ENCODE measurements at places on chromosomes 3 and 15. TPM values are rescaled to one million over a fixed set of nuclear protein-coding genes. Genes with fewer than 3 reads are reported as not detected.

The GOLGA6L7 gene
- not detected for polyA plus RNA-seq

DNA sequence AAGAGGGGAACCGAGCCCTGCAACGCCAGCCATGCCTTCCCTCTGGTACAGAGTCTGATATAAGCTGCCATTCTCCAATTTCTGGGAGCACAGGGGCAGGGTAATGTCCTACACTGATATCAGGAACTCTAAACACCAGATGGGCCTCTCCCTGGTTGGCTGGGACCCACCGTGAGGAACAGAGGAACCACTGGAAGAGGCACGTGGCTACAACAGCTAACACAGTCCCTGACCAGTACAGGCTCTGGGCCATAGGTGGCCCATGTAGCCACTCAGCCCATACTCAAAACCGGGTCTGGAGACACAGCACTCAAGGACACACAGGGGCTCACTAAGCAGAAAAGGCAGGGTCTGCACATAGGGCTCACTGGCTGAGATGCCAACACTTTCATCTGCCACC lies 13.9 kb downstream of the NUP210 start:
- no peak for DNase-seq
- H3K27me3 ChIP-seq, result no peaks in the 10 kb centered on the region
- no peaks in the 10 kb centered on the region for H3K4me1 ChIP-seq
- H3K4me3 ChIP-seq, result no peak overlapping the region
- H3K36me3 ChIP-seq, result no peaks in the 10 kb centered on the region

DNA sequence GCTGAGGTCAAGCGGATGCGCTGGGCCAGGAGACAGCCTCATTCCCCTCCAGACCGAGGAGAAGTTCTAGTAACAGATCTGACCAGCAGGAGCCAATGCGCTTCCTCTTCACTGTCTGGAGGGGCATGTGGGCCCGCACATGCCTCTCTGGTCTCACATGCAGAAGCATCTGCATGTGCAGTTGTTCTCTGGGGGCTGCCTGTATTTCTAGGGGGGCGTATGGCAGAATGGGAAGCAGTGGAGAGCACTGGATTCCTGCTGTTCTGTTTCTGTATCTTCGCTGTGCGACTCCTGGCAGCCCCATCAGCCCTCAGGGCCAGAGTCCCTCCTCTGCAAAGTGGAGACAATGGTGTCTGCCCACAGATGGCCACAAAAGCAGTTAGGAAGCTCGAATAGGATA lies 170.4 kb upstream of the IQSEC1 start:
- peaks cover 2% of the 10 kb centered on the region for H3K27me3 ChIP-seq
- H3K36me3 ChIP-seq, result no peaks in the 10 kb centered on the region

DNA sequence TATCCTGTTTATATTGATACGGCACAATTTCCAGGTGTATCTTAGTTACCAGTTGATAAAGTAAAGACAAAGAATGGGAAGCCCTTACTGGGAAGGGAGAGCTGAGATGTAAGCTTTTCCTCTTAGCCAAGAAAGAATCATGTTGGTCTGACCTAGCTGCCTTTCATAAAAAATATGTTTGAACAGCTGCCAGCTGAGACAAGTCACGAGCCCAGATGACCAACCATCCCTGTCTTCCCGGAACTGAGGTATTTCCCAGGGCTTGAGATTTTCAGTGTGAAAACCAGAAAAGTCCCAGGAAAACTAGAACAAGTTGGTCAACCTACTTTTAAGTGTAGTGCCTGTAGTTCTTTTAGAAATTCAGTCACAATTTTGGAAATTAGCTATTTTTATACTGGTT lies 3.6 kb upstream of the MYH15 start:
- no peak for DNase-seq
- no peaks in the 10 kb centered on the region for H3K36me3 ChIP-seq
- no peaks in the 10 kb centered on the region for H3K4me1 ChIP-seq
- no peak overlapping the region for H3K27ac ChIP-seq

DNA sequence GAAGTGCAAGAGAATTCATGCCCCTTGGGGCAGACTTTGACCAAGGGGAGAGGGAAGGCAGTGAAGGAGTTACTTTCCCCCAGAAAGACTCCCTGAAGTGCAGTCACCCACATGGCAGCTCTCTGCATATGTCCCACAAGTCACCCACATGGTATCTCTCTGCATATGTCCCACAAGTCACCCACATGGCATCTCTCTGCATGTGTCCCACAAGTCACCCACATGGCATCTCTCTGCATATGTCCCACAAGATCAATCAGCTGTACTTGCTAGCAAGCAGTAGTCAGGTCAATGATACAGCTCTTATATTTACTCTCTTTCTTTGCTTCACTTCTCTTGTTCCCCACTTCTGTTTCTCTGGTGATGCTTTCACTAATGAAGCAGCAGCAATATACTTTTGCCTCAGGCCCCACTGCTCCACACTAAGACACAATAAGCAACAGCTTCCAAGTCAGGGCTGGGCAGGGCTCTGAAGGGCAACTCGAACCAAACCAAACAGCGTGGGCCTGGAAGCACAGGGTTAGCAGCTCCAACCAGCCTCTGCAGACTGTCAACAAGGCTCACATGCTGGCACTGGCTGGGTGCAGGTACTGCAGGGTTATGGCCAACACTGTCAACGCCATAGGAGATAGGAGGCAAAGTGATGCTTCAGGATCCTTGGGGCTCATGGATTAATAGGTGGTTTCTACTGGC lies 46.7 kb downstream of the THBS1 start:
- peak overlapping the region; percentile 47 for H3K27ac ChIP-seq
- no peaks in the 10 kb centered on the region for H3K27me3 ChIP-seq
- H3K4me3 ChIP-seq, result no peak overlapping the region
- H3K4me1 ChIP-seq, result peaks cover 19% of the 10 kb centered on the region
- DNase-seq, result no peak

DNA sequence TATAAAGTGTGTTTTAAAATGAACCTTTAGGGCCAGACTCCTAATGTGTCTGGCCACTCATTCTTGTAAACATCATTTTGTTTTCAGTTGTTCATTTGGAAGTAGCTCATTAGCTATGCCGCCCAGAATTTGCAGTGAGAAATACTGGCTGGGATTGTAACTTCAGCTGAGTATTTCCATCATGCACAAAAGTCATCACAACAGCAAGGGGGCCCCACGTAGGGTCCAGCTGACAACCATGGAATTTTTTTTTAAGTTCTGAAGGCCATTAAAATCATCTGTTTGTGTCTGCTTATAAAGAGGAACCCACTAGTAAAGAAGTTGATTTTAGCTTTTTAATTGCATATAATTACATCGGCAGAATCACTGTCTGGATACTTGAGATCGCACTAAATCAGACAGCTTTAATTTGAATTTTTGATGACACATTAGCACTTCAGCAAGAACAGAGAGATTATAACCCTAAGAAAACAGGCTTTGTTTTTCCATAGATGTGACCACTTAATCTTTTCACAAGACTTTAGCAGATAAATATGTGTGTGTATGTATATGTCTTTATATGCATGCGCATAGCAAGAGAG lies 46.3 kb upstream of the SKOR1 start:
- H3K4me3 ChIP-seq, result no peak overlapping the region
- no peaks in the 10 kb centered on the region for H3K4me1 ChIP-seq
- H3K36me3 ChIP-seq, result peaks cover 7% of the 10 kb centered on the region
- no peak overlapping the region for H3K27ac ChIP-seq

DNA sequence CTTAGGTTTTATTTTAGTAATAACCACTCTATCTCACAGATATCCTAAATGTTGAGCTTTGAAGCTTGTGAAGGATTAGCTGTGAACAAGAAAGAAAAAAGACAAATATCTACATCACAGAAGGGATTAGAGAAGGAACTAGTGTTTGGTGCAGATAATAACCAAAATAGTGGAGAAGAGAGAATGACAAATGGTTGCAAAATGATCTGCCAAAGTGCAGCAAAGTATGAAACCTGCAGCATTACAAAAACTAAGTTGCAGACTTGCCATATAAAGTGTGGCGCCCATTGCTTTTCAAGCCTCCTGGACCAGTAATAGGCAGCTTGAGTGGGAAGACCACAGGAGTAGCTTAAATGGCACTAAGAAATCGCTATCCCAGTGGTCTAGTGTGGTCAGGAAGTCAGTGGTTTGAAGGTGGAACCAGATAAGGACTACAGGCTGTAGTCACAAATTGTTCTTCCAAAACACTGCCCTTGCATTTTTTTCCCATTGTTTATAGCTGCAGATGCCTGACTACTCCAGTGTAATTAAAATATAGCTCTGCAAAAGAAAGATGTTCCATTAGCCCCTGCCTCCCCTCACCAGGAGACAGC lies 20.7 kb downstream of the TPM1 start:
- no peak for DNase-seq
- H3K36me3 ChIP-seq, result peaks cover 20% of the 10 kb centered on the region
- peaks cover 22% of the 10 kb centered on the region for H3K4me1 ChIP-seq
- H3K4me3 ChIP-seq, result no peak overlapping the region
- no peaks in the 10 kb centered on the region for H3K27me3 ChIP-seq

GRCh38 chr15:48190932-48191573 lies 412 bp upstream of the CTXN2 start:
- H3K4me1 ChIP-seq, result no peaks in the 10 kb centered on the region
- H3K27me3 ChIP-seq, result no peaks in the 10 kb centered on the region
- no peak overlapping the region for H3K27ac ChIP-seq
- H3K36me3 ChIP-seq, result no peaks in the 10 kb centered on the region
- DNase-seq, result peak; percentile 67

DNA sequence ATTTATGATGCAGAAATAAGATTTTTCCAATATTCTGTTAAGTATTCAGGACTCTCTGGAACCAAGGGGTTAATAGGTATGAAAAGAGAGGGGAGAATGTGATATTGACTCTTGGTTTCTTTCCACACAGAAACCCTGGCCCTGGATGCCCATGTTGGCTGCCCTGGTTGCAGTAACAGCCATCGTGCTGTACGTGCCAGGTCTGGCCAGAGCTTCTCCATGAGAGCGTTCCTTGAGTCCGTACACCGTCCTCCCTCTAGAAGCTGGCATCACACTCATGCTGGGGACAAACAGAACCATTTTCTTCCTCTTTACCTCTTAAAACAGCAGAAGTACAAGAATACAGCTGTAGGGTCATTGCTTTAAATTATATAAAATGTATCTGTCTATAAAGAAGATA lies 81.1 kb upstream of the FLNB start:
- H3K4me3 ChIP-seq, result no peak overlapping the region
- peaks cover 3% of the 10 kb centered on the region for H3K4me1 ChIP-seq
- no peaks in the 10 kb centered on the region for H3K27me3 ChIP-seq

- DNase-seq, result no peak
- H3K4me1 ChIP-seq, result no peaks in the 10 kb centered on the region
- no peaks in the 10 kb centered on the region for H3K27me3 ChIP-seq
- H3K36me3 ChIP-seq, result no peaks in the 10 kb centered on the region
- H3K4me3 ChIP-seq, result no peak overlapping the region
Observed at GRCh38 chr15:65363306-65363705, 14.5 kb downstream of the IGDCC3 start.

DNA sequence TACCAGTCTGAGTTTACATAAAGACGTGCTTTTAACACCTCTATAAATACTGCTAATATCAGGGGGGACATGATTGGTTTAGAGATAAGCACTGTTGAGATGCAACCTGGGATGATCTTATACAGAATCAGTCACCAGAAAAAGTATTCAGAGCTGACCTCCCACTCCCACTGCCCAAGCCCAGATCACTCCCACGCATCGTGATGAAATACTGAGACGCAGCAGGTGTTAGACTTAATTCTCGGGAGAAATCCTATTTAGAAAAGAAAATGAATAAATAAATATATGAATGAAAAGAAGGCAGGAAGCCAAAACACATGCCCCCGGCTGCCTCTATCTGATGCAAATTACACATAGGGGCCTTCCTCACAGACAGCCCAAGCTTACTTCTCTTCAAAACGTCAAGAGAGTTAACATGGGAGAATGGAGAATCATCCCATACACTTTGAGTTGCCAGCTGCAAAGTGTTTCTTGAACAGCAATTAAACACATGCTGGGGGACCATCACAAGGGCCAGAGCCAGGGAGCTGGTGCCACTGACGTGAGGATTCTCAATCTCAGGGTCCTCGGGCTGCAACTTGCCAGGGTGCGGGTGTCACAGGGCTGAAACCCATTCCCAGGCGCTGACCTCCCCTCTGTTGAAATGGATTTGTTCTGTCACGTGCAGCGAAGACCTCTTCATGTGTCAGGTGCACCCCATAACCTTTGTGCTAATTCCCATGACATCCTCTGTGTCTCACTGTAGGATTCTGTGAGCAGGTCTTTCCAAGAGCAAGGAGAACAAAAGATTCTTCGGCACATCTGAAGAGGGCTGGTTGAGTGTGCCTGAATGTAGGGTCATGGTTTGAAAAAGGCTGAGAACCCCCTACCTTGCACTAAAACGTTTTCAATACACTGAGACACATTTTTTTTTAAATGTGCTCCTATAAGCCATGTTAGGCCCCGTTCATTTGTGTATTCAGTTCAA lies 764.2 kb upstream of the ARRDC4 start:
- no peak overlapping the region for H3K4me3 ChIP-seq
- H3K36me3 ChIP-seq, result no peaks in the 10 kb centered on the region
- H3K27ac ChIP-seq, result no peak overlapping the region
- DNase-seq, result no peak

GRCh38 chr15:83546512-83546888 lies 99.4 kb downstream of the SH3GL3 start:
- H3K36me3 ChIP-seq, result no peaks in the 10 kb centered on the region
- H3K27ac ChIP-seq, result no peak overlapping the region
- no peak for DNase-seq
- no peaks in the 10 kb centered on the region for H3K27me3 ChIP-seq
- no peaks in the 10 kb centered on the region for H3K4me1 ChIP-seq
- H3K4me3 ChIP-seq, result no peak overlapping the region

- no peaks in the 10 kb centered on the region for H3K27me3 ChIP-seq
- DNase-seq, result peak; percentile 87
- peak overlapping the region; percentile 59 for H3K4me3 ChIP-seq
- peak overlapping the region; percentile 95 for H3K27ac ChIP-seq
Observed at GRCh38 chr3:42071904-42072812, 19.0 kb upstream of the TRAK1 start.

DNA sequence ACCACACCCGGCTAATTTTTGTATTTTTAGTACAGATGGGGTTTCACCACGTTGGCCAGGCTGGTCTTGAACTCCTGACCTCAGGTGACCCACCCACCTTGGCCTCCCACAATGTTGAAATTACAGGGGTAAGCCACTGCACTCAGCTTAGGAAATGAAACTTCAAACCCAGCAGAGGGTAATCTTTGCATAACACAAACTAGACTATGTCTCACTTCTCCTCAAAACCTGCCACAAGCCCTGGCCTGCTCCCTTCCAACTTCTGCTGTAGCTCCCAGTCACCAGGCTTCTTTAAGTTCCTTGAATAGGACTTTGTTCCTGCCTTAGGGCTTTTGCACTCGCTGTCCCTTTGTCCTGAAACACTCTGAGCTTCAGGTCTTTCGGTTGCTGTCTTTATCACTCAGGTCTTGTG lies 39.2 kb upstream of the SEMA4B start:
- no peak overlapping the region for H3K4me3 ChIP-seq
- DNase-seq, result no peak
- H3K27me3 ChIP-seq, result no peaks in the 10 kb centered on the region
- H3K27ac ChIP-seq, result no peak overlapping the region

DNA sequence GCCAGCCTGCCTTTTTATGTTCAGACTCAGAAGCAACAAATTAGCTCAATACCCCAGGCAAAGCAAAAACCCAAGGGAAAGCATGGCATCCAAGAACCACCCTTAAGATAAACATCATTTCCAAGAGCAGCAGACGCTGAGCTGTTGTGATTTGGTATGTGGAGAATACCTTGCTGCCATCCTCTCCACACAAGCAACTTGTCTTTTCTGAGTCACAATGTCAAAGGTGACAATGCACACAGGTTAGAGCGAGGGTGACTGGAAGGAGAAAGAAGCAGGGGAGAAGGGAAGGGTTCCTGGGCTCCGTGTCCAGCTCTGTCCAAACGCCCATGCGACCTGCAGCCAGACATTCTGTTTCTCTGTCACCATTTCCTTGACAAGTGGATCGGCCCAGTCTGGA lies 6.0 kb downstream of the PCSK6 start:
- no peaks in the 10 kb centered on the region for H3K27me3 ChIP-seq
- H3K36me3 ChIP-seq, result no peaks in the 10 kb centered on the region
- DNase-seq, result no peak
- H3K4me3 ChIP-seq, result no peak overlapping the region

Measured in psoas muscle (tissue), 8 donors.